Stimulated activated CD4-positive, alpha-beta T cell treated with anti-CD3 and anti-CD28 coated beads, Interleukin-4, amount 100 ng/mL, for 4 hours (primary cell): ENCODE measurements at places on chromosomes 12 and 14.
A peak's percentile ranks its signal among the peaks of the same experiment; 100 is the strongest.

- no peak for DNase-seq
These were observed 525 bp downstream of the RNU6-8 start for GRCh38 chr14:32202491-32202997.

- no peak for DNase-seq
These were observed 145.4 kb upstream of the FKBP4 start for GRCh38 chr12:2649201-2650030.

GRCh38 chr12:26334621-26335124 lies 139.3 kb downstream of the SSPN start:
- DNase-seq = no peak

- DNase-seq = no peak
These were observed 451.8 kb upstream of the TBX3 start for GRCh38 chr12:115135800-115136211.

GRCh38 chr12:123519141-123520001 lies 14.1 kb downstream of the RILPL1 start:
- no peak for DNase-seq

- DNase-seq = no peak
These were observed 54.7 kb upstream of the FKBP4 start for GRCh38 chr12:2739832-2740641.

DNA sequence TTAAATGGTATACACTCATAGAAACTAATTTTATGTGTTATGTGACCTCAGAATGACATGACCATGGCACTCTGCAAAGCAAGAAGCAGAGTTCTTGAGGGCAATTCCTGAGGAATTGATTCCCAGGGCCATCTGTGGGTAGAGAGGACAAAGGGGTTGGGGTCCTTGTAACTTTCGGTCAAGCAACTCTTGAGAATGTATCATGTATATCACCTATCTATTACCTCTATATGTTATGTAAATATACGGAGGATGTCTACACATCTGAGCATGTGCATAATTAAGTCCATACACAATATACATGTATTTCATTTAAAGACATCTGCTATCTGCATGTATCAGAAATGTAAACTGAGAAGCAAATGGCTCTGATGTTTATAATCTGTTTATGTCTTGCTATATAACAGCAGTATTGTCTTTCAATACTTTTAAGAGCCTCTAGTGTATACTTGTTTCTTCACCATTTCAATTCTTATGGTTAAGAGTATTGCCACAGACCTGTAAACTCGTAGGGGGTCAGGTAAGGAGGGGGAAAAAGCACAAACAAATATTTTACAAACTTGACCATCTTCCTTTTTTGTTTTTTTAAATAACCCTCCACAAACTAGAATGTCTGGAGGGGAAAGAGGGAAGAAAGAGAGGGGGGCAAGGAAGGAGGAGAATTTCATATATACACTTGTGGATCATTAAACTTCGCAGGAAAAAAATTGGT lies 4.5 kb downstream of the FOXA1 start:
- no peak for DNase-seq

DNA sequence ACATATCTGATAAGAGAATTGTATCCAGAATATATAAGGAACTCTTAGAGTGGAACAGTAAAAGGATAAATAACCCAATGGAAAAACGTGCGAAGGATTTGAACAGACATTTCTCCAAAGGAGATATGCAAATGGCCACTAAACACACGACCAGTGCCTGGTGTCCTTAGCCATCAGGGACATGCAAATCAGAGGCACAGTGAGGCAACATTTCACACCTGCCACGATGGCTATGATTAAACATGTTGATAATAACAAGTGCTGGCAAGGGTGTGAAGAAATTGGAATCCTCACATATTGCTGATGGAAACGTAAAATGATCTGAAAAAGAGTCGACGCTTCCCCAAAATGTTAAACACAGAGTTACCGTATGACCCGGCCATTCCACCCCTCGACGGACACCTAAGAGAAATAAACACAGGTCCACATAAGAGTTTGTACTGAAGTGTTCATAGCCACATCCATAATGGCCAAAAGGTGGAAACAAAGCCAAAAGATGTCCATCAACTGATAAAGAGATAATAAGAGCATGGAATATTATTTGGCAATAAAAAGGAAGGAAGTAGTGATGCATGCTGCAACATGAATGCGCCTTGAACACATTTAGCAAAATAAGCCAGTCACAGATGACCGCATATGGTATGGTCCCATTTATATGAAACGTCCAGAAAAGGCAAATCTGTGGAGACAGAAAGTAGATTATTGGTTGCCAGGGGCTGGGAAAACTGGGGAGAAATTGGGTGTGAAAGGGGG lies 6.3 kb upstream of the TMEM121 start:
- no peak for DNase-seq

GRCh38 chr12:1808798-1809480 lies 11.4 kb upstream of the LRTM2 start:
- DNase-seq = no peak

DNA sequence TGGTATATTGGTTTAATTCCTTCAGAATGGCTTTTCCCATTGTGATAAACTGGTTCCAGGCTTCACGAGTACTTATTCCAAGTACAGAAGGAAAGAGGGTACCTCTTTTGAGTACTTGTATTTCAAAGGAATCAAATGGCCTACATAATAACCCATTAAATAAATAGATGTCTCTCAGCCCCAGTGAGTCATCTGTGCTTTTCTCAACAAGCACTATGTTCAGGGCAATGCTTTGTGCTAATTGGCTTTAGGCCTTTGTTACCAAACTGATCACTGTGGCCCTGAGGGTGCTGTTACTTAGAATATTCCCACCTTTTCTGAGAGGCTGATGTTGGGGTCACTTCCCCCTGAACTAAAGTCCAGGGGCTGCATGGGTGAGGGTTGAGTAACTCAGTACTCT lies 107.1 kb downstream of the LRRK2 start:
- no peak for DNase-seq

- DNase-seq = no peak
These were observed 222.8 kb upstream of the NUDT4 start for GRCh38 chr12:93154753-93155480.

DNA sequence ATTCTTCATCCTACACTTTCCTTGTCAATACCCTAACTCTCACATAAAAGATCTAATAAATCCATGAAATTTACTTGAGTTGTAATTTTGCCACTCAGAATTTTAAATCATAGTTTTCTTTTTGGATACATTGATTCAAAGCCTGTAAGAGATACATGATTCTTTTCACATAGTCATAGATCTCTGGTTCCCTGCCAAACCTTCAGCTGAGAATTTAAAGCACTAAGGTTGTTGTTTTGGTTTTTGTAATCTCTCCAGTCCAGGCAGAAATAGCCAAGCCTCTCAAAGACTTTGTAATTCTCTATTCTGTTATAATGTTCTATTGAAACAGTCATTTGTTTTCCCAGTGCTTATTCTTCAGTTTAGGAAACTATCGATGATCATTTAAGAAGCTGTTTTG lies 273.9 kb downstream of the TRHDE start:
- no peak for DNase-seq

GRCh38 chr12:70487440-70487839 lies 121.3 kb downstream of the KCNMB4 start:
- no peak for DNase-seq

DNA sequence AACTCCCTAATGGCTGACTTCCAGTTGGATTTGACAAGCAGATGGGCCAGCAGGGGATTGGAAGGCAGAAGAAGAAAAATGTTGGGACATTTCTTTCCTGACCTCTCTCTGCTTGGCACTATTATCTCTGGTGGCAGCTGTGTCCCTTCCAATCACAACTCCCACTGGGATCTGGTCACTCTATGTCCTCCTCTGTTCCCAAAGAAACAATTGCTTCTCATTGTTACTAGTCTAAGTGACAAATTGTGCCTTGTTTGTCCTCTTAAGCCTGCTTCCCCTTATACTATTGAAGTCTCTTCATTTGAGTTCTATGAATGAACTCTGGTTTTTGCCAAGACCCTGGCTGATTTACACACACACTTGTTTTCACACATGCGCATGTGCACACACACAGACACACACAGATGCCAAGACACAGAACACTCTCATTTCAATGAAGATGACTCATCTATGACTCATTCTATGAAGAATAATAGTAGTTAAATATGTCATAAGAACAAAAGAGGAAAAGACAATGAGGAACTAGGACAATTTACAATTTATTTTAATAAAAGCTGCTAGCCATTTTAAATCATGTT lies 83.0 kb upstream of the FAR2 start:
- no peak for DNase-seq

DNA sequence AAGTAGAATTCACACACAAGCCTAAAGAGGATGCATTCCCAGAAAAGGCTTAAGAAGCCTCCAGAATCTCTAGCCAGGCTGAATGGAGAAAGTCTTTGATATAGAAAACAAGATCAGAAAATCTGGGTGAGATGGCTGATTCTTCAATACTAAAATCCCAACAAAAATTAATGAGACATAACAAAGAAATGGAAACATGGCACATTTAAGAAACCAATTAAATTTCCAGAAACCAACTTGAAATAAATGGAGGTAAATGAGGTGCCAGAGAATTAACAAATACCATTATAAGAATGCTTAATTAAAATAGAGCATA lies 51.9 kb downstream of the CPSF6 start:
- no peak for DNase-seq

DNA sequence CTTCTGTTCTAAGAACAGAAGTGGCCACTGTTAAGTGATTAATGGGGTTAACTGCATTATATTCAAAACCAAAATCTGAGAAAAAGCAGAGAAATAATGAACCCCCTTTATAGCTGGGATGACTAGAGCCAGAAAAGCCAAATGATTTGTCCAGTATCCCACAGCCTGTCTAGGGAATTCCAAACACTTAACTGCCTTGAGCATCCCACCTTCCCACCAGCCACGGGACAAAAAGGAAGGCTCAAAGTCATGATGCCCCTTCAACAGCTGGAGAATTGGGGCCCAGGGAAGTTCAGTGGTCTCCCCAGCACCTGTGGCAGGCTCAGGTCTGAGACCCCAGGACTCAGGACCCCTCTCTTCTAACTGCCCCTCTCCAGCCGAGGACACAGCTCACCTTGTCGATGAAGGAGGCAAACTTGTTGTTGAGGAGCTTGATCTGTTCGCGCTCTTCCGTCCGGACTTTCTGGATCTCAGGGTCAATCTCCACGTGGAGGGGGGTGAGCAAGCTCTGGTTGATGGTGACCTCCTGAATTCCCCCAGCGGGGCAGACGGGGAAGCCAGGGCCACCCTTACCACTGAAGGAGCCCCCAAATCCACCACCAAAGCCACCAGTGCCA lies 605 bp downstream of the KRT4 start:
- DNase-seq = no peak

GRCh38 chr14:33347796-33348195 lies 409.1 kb downstream of the NPAS3 start:
- DNase-seq = no peak

DNA sequence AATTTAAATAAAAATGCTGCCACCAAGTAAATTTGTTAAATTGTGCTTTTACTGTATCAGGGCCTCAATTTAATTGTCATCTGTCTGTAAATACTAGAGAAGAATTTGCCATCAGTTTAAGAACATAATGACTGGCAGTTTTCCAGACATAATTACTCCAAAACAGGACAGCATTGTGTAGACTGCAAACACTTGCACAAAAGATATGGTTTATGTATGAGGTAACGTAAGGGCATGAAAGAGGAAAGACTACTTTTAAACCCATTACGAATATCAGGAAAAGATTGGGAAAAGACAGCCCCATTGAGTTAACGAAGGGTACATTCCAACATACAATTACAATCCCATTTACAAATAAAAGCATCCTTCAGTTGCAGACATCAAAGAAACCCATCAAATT lies 59.8 kb upstream of the KRR1 start:
- no peak for DNase-seq

DNA sequence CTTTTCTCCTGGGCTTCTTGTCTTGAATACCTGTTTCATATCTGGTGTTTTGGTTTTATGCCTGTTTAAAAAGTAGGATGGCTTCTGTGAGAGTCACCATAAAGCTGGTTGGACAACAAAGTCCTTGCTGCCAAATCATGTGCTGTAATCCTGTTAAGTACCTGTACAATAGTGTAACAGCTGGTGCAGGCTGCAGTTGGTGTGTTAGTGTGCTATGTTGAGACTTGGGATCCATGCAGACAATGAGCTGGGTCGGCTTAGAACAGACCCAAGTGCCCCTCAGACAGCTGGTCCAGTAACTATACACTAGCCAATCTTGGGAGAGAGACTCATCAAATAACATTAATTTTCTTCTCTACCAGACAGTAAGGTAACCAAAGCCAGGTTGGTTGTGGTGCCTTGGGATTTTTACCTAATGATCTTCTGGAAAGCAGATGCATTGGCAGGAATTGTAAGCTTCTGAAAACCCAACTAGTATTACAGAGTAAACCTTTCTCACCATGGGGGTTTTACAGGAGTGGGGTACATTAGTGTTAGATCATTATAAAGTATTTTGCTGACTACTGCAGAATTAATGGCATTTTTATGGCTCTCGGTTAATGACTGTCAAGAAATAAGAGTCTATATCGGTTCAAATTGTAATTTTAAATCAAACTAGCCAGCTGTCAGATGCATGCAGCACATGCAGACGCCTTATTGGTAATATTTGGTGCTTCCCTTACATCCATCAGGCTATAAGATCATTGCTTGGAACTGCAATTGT lies 231.2 kb downstream of the PDZRN4 start:
- no peak for DNase-seq

GRCh38 chr12:1972260-1972659 lies 32.0 kb downstream of the DCP1B start:
- no peak for DNase-seq

- DNase-seq = peak; percentile 78
These were observed 2.7 kb upstream of the TSPAN31 start for GRCh38 chr12:57741844-57742738.

- no peak for DNase-seq
These were observed 6.5 kb downstream of the OLR1 start for GRCh38 chr12:10165421-10165820.

DNA sequence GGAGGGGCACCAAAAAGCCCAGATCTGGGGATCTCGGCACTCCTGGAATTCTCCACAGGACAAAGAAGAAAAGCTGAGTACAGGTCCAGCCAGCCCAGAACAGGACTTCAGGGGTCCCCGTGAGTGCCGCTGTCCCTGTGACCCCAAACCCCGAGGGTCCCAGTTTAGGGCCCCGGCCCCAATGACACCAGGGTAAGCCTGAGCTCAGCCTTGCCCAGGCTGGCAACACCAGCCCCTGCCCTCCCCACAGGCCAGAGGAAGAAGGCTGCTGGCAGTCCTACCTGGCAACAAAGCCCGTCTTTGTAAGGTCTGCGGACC lies 1.8 kb downstream of the CDK2AP1 start:
- DNase-seq = no peak

DNA sequence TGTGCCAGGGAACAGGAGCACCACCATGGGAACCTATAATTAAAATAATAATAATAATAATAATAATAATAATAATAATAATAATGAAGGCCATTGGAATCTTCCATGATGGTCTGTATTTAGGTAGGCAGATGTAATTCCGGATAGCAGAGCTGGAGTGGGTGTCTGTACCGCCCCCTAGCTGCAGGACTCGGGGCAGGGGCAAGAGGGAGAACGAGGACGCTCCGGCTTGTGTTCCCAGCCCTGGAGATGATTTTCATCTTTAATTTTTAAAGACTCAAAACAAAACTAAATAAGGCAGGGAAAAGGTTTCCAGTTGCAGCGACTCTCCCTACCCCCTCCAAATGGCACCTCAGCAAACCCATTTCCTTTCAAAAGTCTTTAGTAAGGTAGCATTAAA lies 501.1 kb downstream of the VRK1 start:
- DNase-seq = no peak
